LHCN-M2 (cell line): ENCODE measurements at places on chromosomes 4 and X. TPM values are rescaled to one million over a fixed set of nuclear protein-coding genes. Genes with fewer than 3 reads are reported as not detected.

GRCh38 chrX:115058276-115058675 lies 40.9 kb upstream of the IL13RA2 start:
- DNase-seq = no peak

DNA sequence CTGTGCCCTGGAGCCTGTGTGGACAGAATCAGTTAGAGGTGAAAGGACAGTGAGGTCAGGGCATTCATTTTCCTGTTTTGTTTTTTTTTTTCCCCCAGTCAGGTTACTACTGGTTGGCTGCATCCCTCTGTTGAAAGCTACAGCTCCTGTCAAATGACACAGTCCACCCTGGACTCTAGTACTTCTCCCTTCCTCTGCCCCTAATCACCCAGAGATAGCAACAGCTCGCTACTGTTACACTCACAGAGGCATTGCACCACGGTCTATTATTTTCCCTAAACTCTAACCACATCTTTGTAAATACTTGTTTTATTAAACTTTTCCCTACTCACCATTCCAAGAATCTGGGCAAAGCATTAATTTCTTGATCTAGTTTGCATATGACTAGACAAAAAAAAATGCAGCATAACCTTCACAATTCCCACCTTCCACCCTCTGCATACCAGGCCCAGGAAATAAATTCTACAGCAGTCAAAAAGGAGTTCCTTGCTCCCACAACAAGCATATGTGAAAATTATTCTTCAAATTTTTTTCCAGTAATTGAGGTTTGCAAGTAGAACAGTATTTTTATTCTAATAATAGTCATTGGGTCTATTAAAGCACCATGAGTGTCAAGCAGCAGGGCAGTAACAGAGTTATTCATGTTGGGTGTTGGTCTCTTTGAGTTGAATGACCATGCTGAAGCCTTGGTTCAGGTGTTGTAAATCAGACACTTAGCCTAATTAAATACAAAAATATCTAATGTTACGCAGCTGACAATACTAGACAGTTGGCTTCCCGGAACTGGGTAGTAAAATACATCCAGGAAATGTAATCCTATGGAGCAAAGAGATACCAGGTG lies 329.2 kb downstream of the INPP4B start:
- peak; percentile 28 for DNase-seq

DNA sequence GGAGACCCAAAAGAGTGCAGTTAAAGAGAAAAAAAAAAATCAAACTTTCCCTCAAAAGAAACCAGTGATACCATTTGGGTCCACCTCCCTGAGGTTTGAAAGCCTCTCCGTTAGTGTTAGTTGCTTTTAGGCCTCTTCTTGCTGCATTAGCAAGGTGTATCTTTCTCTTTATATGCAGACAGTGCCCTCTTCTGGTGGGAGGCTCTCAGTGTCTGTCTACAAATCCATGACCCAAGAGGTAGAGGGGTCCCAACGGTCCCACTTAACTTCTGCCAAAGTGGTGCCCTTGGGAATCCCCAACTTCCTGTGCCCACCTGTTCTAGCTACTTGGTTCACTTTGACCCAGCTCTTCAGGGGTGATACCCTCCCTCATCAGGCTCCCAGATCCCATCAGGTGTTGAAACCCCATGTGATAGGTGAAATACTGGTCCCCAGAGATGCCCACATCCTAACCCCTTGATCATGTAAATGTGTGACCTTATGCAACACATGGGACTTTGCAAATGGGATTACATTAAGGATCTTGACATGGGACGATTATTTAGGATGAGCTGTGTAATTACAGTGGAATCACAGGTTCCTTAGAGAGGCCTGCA lies 63.7 kb upstream of the CD99 start:
- DNase-seq = peak; percentile 45

GRCh38 chr4:16259889-16260246 lies 33.6 kb upstream of the TAPT1 start:
- no peak for DNase-seq

DNA sequence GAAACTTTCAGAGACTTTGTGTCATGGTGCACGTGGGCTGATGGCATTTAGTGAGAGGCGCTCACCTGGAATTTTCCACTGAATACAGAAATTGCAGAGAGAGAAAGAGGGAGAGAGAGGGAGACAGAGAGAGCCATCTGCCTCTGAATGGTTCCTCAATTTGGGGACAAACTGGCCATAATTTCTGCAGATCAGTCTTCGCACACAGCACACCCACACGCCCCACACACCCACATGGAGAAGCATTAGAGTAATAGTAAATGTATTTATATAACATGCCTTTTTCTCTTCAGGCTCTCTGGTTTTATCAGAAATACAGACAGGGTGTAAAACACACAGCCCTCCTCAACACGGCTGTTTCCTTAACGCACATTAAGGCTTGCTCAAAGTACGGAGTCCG lies 38.6 kb downstream of the PRKX start:
- no peak for DNase-seq

DNA sequence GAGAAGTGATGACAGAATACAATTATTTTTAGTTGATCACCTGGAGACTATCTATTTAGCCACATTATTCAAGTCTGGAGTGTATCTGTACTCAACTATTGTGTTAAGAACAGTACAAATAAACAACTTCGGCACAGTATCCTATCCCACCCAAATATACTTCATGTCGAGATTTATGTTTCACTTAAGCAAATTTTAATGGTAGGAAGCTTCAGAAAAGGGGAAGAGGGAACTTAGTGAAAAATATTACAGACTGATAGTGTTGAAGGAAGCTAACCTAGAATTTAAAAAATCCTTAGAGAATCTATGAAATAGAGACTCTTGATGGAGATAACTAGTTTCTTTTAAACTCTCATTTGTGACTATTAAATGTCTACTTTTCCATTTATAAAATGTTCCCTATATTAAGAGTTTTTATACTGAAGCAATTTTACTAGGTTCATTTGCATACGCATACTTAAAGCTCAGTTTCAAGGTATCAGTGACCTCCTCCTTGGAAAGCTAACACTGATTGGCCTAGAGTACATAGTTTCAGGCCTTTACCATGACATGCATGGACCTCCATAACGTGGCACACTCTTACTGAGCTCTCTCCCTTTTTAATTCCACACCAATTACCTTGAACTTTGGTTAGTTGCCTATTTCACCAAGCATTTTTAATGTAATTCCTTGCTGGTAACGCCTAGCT lies 197.7 kb downstream of the CAMK2D start:
- no peak for DNase-seq

GRCh38 chr4:82360298-82361177 lies 13.3 kb downstream of the HNRNPD start:
- peak; percentile 24 for DNase-seq

DNA sequence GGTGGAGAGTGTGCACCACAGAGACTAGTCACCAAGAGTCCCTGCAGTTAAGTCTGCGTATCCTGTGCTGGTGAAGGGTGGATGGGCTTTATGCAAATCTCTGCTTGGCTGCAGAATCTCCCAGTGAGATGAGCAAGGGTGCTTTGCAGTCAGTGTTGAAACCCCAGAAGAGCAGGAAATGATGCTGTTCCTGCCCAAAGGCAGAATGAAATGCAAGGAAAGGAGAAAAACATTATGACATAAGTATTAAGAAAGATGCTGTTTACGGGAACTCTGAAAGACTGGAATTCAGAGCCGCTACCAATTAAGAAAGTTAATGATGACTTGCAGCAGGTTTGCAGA lies 25.4 kb upstream of the ACSL1 start:
- no peak for DNase-seq

GRCh38 chr4:185425647-185426352 lies at the start of gene UFSP2:
Gene UFSP2 (minus strand): TSS chr4:185425964. CDS start chr4:185425868, 96 bp downstream.
- DNase-seq = peak; percentile 89

DNA sequence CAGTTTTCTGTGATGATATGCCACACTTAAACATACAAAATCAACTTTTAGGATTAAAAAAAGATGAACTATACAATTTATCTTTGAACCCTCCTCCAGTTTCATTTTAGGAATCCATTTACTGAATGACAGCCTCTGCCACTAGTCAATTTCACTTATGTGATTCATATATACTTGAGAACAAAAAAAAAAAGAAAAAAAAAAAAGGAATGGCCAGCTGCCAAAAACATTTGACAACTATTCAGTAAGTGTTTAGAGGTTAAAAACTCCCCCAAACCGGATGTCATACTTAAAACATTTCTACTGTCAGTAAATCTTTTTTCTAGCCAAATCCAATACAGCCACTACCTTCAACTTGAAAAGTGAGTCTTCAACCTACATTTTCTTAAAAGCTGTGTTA lies 266.7 kb upstream of the MAGEB2 start:
- DNase-seq = peak; percentile 64

- DNase-seq = no peak
These were observed 70.1 kb upstream of the SH3RF1 start for GRCh38 chr4:169340834-169341233.

- DNase-seq = no peak
These were observed 42.2 kb upstream of the PUDP start for GRCh38 chrX:7190157-7190556.

DNA sequence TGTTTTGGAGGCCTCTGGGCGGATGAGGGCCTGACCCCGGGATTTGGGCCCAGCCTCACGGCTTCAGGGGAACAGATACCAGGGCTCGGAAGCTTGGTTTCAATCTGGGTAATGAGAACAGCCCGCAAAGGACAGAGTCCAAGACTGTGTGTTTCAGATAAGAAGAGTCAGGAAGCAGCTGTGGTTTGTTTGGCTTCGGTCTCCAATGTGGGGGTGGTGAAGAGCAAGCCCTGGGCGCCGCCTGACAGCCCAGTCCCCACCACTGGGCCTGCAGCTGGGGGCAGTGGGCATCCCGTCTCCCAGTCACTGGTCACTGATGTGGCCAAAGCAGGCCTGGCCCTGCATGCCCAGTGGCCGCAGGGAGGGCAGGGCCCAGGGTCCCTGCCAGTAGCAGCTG lies 9.1 kb downstream of the WFS1 start:
- no peak for DNase-seq

GRCh38 chr4:112213091-112213490 lies 18.5 kb upstream of the AP1AR start:
- DNase-seq = peak; percentile 66

DNA sequence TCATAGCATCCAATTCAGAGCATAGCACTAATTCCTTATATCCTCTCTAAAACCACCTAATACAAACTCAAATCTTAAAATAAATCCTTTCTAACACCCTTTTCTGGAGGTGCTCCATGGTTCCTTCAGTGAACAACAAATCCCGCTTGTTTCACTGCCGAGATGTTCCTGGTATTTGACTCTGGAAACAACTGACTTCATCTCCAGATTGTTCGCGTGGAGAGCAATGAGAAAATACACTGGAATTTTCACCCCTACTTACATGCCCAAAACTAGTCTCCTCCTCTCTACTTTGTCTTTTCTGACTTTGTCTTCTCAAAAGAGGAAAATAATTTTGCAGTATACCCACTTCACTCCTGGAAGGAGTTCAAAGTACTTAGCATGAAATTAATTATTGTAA lies 129.0 kb downstream of the PLS3 start:
- peak; percentile 15 for DNase-seq

DNA sequence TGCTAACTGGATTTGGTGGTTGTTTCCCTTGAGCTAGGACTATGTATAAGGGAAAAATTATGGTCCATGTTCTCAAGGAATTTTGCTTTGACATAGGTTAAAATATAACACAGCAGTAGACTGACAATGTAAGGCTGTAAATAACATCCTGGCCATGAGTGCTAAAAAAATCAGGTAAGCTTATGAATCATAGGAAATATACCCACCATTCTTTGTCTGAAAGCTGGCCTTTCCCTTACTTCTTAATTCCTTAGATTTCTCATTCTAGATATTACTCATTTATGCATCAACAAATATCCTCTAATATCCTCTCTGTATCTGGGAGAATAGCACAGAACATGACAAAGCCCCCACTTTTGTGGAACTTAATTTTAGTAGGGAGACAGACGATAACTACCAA lies 6.8 kb upstream of the CHRNA9 start:
- DNase-seq = no peak

DNA sequence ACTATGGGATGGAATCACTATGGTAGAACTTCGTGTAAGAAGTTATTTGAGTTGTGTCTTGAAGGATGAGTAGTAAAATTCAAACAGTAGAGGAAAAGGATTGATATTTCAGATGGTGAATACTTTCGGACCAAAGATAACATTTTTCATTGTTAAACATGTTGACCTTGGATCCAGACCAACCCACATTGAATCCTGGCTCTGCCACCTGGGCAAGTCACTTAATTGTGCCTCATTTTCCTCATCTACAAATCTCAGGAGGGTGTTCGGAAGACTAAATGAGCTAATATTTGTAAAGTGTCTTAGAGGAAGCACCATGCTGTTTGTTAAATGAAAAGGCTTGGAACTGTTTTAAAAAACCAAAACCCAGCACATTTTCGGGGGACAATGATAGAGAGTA lies 1.4 kb upstream of the AIFM1 start:
- DNase-seq = no peak

- DNase-seq = peak; percentile 60
These were observed 110.7 kb downstream of the WDFY3 start for GRCh38 chr4:84855774-84856173.

DNA sequence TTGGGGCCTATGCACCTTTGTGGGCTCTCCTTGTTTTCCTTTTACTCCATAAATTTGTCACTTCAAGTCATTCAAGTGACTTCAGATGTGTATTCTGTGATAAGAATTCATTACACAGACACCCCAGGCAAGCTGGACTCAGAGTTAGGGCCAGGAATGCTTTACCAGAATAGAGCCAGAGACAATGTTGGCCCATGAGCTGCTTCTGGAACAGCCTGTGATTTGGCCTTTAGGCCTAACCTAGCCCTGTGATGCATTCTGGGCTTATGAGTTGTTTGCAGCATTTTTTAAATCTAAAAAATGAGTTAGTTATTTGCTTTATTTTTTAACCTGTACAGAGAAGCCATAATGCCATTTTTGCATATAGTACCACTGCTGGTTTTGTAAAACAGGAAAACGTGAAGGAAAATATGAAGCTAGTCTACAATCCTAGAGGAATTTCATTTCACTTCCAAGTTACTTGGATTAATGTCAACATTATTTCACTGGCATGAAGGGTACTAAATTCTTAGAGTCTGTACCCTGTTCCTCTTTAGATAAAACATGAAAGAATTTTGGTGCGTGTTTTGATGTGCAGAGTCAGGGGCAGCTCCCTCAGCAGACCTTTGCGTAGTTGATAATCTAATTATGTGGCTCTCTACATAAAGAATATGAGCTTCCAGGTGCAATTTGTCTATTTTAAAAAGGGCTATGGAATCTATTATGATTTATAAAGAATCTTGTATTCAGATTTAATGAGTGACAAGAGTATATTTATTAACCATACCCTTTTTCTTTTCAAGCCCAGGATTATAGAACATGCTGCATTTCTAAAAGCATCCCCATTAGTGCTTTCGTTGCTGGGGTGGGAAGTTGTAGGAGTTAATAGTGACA lies 84.7 kb downstream of the ARHGAP10 start:
- no peak for DNase-seq

- peak; percentile 85 for DNase-seq
These were observed 130.2 kb downstream of the GASK1B start for GRCh38 chr4:158042591-158043030.

GRCh38 chrX:37955273-37955672 lies 51.1 kb upstream of the SYTL5 start:
- DNase-seq = no peak

Gene TACR3
- 0.06 and 0.17 TPM in 2 replicates for total RNA-seq

Gene HERC5
- 1.6 and 3.3 TPM in 2 replicates for total RNA-seq

Gene XK
- 0.11 and 0.13 TPM in 2 replicates for total RNA-seq

Gene MEPE
- total RNA-seq = not detected in 2 replicates

Gene GYPE
- not detected in 2 replicates for total RNA-seq

Gene SPARCL1
- total RNA-seq = not detected in 2 replicates

Gene CSAG1
- total RNA-seq = not detected in 2 replicates

Gene TMEM192
- total RNA-seq = 12.5 and 14.9 TPM in 2 replicates

Gene SNCA
- 10.1 TPM in 1 of 2 replicates, not detected in the other for total RNA-seq
